AG09309 (cell line): ENCODE measurements at places on chromosomes 5 and 9.

- DNase-seq, result no peak
Observed at GRCh38 chr9:136545692-136545964, 220 bp downstream of the NOTCH1 start.

DNA sequence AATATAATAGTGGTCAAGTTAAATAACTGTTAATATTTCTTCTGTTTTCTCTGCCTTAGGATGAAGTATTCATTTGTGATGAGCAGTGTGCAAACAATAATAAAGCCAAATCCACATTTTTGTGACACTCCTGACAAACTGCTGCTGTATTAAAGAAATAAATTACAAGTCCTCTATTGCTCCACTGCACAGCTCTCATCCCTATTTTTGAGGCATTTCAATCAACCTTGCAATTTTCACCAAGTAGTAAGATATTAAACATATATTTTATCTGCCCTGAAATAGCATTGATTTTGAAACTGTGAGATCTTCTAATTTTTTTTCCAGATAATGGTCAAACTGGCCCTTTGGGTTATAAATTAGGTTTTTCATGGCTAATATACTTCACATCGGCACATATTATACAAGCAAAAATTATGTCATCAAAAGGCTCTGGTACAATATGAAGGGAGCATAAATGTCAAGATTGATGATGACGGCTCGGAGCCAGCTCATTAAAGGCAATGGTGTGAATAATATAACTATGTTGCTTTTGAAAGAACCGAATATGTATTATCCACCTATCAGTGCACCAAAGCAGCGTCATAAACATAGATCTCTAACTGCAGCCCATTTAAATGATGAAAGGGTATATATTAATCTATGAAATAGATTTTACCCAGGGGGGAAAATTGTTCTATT lies 764.9 kb downstream of the DNAH5 start:
- DNase-seq, result no peak

GRCh38 chr5:154359221-154359573 lies 86.6 kb upstream of the SAP30L start:
- no peak for DNase-seq

DNA sequence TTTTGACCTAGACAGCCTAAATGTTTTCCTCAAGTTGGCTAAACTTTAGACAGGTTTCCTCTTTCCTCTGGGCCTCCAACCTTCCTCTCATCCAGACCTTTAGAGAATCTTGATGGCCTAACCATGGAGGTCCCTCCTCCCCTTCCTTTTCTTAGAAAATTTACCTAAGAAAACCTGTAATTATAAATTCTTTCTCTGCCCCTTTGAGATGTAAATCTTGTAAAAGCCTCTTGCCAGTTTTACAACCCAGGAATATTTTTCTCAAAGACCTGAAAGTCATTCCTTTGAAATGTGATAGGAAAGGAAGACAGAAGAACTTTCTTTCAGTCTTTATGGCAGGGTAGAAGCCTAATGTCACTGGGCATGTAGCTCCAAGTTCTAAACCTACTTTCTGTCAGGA lies 1752.6 kb upstream of the C9orf72 start:
- no peak for DNase-seq

DNA sequence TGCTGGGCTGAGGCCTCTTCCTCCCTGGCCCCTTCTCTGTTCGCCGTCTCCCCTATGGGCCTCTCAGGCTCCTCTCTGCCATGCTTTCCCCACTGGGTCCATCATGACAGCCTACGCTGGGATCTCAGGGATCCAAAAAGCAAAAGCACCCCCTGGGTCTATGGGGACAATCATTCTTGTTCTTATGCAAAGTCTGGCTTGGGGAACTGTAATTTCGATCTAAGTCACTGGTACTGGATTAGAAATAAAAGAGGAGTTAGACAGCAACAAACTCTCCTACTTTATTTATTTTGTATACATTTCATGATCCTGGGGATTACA lies 86.6 kb downstream of the SLC38A9 start:
- no peak for DNase-seq

GRCh38 chr5:94777056-94777880 lies 158.8 kb downstream of the SLF1 start:
- DNase-seq, result no peak

- no peak for DNase-seq
Observed at GRCh38 chr9:91714020-91714806, 235.8 kb downstream of the ROR2 start.

DNA sequence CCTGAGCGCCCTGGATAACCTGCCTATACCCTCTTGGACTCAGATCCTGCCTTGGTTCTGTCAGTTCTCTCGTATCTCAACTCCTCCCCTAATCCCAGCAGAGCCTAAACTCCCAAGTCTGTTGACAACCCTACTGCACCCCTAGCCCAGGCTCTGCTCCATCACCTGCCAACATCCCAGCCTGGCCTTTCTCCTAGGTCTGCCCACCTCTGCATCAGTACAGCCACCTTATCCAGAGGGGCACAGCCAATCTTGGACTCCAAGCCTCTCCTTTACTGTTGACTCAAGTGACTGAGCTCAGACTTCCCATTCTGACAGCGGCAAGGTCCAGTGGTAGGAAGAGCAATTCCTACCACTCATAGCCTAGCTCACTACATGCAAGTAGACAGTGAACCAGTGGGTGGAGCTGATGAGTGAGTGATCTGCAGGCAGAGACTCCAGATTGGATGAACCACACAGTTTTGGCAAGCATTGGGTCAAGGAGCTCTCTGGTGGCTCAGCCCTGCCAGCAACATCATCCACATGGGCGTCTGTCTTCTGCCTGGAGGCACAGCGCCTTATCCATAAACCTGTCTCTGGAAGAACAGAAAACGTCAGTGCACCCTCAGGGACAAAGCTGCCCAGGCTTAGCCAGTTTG lies 26.5 kb downstream of the TRMO start:
- DNase-seq, result no peak
